ENCODE measurements at places on chromosomes 1 and 21. TPM values are rescaled to one million over a fixed set of nuclear protein-coding genes. Genes with fewer than 3 reads are reported as not detected.
A peak's percentile ranks its signal among the peaks of the same experiment; 100 is the strongest.

DNA sequence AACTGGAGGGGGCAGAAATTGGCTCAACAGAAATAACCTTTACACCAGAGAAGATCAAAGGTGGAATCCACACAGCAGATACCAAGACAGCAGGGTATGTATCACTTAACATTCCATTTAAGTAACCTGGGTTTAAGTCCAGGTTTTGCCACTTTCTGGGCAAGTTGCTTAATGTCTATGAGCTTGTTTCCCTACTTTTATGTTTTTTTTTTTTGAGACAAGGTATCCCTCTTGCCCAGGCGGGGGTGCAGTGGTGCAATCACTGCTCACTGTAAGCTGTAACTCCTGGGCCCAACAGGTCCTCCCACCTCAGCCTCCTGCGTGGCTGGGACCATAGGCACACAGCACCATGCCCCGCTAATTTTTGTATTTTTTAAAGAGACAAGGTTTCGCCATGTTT is 2.2 kb downstream of the RTCA start:
- peak overlapping the region; percentile 44 for H3K27ac ChIP-seq
- no peak for DNase-seq
- peaks cover 48% of the 10 kb centered on the region for H3K36me3 ChIP-seq
- H3K27me3 ChIP-seq = no peaks in the 10 kb centered on the region
- peak overlapping the region; percentile 99 for H3K4me3 ChIP-seq
- H3K4me1 ChIP-seq = peaks cover 65% of the 10 kb centered on the region

- no peak overlapping the region for H3K4me3 ChIP-seq
- no peaks in the 10 kb centered on the region for H3K27me3 ChIP-seq
- no peaks in the 10 kb centered on the region for H3K36me3 ChIP-seq
Observed at GRCh38 chr1:192564099-192564498, 11.5 kb upstream of the RGS1 start.

GRCh38 chr1:203673550-203674411 is 47.1 kb downstream of the ATP2B4 start:
- H3K27me3 ChIP-seq = no peaks in the 10 kb centered on the region
- peak overlapping the region; percentile 62 for H3K4me3 ChIP-seq
- peak overlapping the region; percentile 96 for H3K27ac ChIP-seq

DNA sequence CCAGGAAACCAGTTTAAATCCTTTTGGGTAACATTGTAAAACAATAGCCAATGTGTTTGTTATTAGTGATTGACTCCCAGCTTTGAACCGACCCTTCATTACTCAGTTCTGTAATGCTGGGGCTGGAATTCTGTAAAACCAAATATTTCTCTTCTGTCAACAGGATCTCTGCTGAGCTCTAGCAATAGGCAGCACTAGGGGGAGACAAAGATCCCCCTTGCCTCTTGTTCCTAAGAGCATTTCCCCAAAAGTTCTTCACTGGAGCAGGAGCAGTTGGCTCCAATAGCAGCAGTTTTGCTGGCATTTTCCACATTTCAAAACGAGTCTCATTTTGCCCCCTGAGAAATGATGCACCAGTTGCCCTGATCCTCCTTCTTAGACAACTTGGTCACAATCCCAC is 1671.1 kb downstream of the MRPL39 start:
- H3K4me3 ChIP-seq = no peak overlapping the region
- no peaks in the 10 kb centered on the region for H3K36me3 ChIP-seq
- H3K27ac ChIP-seq = no peak overlapping the region

DNA sequence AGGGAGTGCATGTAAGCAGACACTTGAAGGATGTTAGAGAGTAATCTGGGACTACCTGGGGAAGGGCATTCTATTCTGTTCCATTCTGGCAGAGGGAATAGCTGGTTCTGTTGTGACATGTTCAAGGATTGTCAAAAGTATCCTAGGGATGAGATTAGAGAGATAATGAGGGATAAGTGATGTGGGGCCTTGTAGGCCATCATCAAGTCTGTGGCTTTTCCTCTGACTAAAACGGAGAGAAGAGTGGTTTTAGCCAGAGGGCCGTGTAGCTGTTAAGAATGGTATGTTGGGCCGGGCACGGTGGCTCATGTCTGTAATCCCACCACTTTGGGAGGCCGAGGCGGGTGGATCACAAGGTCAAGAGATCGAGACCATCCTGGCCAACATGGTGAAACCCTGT is 23.6 kb downstream of the TGFB2 start:
- H3K36me3 ChIP-seq = no peaks in the 10 kb centered on the region
- no peak overlapping the region for H3K27ac ChIP-seq
- DNase-seq = no peak
- H3K4me1 ChIP-seq = no peaks in the 10 kb centered on the region
- peaks cover 11% of the 10 kb centered on the region for H3K27me3 ChIP-seq

DNA sequence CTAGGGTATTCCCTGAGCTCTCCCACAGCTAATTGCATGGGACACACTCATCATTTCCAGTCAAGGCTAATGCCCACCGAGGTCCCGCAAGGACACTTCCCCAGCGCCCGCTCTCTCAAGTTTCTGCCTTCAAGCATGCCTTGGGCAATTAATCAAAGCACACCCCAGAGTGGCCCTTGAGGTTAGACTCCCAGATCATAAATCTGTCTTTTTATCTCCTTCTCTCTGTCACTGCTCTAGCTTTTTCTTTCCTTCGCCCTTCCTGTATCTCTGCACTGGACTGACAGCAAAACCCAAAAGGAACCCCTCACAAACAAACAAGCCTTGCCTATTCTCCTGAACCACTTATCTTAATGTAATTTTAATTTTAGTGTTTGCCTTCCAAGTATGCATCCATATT is 7.9 kb upstream of the EXOSC10 start:
- no peak for DNase-seq
- H3K4me3 ChIP-seq = no peak overlapping the region
- H3K4me1 ChIP-seq = no peaks in the 10 kb centered on the region
- H3K36me3 ChIP-seq = peaks cover 65% of the 10 kb centered on the region
- no peak overlapping the region for H3K27ac ChIP-seq

DNA sequence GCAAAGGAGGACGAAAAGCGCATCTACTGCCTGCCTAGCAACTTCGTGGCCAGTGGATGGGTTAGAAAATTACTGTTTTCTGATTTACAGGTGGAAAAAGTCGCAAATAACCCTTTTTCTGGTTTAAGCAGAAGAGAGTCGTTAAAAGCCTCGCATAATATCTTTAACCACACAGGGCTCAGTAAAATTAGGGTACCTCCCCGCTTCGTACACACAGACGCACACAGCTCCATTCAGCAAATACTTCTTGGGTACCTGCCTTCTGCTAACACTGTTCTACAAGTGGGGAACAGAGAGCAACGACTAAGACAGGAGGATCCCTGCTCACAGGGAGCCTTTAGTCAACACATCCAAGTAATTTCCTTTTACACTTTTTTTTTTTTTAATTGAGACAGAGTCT is 704 bp downstream of the ALG6 start:
- no peak for DNase-seq
- H3K4me1 ChIP-seq = peaks cover 40% of the 10 kb centered on the region

DNA sequence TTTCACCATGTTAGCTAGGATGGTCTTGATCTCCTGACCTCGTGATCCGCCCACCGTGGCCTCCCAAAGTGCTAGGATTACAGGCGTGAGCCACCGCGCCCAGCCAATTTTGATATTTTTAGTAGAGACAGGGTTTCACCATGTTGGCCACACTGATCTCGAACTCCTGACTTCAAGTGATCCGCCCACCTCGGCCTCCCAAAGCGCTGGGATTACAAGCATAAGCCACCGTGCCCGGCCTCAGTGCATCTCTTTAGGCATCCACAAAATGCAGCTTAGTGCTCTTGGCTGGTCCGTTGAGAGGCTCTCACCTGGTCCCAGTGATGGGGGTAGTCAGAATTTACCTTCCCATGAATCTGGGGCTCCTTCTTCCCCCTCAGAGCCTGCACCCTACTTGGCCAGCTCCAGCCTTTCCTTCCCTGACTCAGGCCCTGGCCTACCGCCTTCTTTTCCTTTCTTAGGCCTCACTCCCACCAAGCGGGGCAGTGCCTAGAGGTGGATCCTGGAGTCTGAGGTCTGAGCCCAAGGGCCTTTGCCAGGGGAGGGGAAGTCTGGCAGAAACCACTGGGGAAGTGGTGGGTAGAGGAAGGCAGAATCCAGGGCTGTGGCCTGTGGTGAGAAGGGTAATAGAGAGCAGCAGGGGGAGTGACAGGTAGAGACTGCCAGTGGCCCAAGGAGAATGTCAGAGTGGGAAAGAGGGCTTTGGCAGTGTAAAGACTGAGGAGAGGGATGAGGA is 3.7 kb downstream of the LENEP start:
- DNase-seq = no peak
- H3K27ac ChIP-seq = no peak overlapping the region
- peaks cover 2% of the 10 kb centered on the region for H3K36me3 ChIP-seq
- H3K27me3 ChIP-seq = no peaks in the 10 kb centered on the region

DNA sequence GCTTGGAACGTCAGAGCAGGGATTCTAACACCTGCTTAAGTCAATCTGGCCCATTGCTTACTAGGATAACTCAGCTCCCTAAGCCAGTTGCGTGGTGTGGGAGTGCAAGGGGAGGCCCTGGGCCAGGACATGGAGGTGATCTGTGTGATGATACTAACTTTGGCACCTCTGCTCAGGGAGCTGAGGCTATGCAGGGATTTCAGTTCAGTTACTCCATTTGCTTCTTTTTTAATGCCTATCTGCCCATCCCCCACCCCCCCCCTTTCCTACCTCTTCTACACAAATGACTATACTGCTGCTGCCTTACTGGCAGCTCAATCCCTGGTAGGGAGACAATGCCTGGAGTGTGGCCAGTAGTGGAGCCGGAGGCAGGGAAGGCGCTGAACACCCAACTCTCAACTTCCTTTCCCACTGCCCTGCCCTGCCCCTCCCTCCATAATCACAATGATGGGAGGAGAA is 19.5 kb downstream of the INKA2 start:
- peaks cover 9% of the 10 kb centered on the region for H3K36me3 ChIP-seq
- H3K4me1 ChIP-seq = peaks cover 16% of the 10 kb centered on the region
- no peak for DNase-seq
- H3K27ac ChIP-seq = peak overlapping the region; percentile 88
- no peaks in the 10 kb centered on the region for H3K27me3 ChIP-seq

Gene SLC35F3
- not detected for polyA plus RNA-seq

Gene TSPAN2
- 3.2 TPM for polyA plus RNA-seq

Gene ADORA3
- polyA plus RNA-seq = not detected
